ENCODE measurements at places on chromosomes 4 and X. TPM values are rescaled to one million over a fixed set of nuclear protein-coding genes. Genes with fewer than 3 reads are reported as not detected.
A peak's percentile ranks its signal among the peaks of the same experiment; 100 is the strongest.

DNA sequence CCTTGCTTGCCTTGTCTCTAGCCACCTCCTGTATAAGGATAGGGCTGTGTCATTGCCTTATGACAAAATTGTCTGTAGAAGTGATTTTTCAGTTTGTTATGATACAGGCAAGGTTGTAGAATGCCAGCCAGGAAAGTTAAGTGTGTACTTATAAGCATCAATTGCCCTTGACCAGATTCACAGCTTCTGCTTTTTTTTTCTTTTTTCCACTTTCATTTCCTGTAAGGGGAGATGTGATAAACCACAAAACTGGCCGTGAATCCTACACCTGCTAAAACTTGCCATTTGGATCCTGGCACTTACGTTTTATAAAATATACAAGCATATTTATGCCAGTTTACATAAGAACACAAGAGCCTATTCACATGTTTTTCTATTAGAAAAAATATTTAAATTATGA lies 35.0 kb upstream of the BMPR1B start:
- DNase-seq = no peak

DNA sequence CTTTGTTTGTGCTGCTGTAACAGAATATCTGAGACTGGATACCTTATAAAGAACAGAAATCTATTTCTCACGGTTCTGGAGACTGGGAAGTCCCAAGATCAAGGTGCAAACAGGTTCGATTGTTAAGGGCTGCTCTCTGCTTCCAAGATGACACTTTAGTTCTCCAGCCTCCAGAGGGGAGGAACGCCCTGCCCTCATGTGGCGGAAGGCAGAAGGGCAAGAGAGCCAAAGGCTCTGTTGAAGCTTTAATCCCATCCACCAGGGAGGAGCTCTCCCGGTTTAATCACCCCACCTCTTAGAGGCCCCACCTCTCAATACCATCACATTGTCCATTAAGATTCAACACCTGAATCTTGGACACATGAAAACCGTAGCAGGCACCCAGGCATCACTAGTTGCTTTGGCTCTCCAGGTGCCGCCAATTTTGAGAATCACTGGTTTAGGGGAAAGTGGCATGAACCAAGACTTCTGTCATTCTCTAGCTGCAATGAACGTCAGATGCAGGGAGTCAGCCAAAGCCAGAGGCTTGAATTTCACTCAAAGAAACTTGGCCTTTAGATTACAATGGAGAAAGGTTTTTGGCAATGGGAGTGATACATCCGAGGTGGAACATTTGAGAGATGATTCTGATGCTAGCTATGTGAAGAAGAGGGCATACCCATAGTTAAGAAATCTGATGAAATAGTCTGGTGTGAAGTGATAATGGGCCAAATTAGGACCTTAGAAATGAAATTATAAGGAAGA lies 15.7 kb downstream of the FHL1 start:
- DNase-seq = peak; percentile 47

DNA sequence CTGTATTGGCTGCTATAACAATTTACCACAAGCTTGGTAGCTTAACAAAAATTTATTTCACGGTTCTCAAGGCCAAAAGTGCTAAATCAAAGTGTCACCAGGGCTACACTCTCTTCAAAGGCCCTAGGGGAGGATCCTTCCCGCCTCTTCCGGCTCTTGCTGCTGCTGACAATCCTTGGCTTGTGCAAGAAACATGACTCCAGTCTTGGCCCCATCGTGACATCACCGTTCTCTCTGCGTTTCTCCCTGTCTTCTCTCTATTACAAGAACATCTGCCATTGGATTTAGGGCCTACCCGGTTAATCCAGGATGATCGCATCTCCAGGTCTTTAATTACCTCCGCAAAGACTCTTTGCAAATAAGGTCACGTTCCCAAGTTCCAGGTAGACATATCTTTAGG lies 10.4 kb upstream of the CLCN4 start:
- no peak for DNase-seq

- DNase-seq = no peak
Measured at GRCh38 chr4:162485486-162485885, 321.7 kb upstream of the FSTL5 start.

GRCh38 chrX:71998836-71999509 lies 88.3 kb downstream of the NHSL2 start:
- DNase-seq = peak; percentile 30

DNA sequence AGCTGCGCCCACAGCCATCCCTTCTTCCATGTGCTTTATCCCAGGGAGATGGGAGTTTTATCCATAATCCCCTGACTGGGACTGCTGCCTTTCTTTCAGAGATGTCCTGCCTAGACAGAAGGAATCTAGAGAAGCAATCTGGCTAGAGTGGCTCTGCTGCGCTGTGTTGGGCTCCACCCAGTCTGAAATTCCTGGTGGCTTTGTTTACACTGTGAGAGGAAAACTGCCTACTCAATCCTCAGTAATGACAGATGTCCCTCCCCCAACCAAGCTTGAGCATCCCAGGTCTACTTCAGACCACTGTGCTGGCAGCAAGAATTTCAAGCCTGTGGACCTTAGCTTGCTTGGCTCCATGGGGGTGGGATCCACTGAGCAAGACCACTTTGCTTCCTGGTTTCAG lies 116.9 kb upstream of the AR start:
- DNase-seq = no peak

GRCh38 chr4:170414961-170415360 lies 325.2 kb upstream of the AADAT start:
- DNase-seq = no peak

H2AZ1 gene
- 443 TPM for total RNA-seq

TEX13D gene
- not detected for total RNA-seq

TRAM1L1 gene
- total RNA-seq = not detected

COPS4 gene
- 28.9 TPM for total RNA-seq
